SW 1271 (cell line): ENCODE measurements at places on chromosomes 12 and 14.

DNA sequence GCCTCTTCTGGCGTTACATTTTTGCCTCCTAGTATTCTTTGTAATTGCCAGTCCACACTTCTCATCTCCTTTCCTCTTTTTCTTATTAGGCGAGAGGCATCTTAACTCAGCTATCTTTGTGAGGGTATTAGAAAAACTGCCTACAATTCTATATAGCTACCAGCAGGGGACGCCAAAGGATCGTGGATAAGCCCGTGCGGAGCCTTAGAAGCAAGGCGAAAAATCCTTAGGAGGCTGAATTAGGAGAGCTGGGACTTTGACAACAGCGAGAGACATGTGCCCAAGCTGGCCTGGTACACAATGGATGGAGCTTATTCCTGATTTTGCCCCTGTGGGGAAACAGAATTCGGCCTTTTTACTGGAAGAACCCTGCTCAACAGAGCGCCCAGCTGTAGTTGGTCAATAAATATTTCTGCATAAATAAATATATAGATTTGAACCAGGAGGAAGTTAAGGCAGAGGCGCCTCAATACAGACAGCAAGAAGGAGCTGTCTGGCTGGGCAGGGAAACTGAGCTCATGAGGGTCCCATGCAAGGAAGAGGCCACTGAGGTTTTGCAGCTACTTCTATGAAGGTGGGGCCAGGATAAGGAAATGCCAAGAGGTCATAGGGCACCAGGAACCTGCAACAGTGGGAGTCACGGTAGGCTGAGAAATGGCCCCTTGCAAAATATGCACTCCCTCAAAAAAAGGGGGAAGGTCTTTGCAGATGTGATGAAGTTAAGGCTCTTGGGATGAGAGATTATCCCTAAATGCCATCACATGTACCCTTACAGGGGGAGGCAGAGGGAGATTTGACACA is 14.6 kb upstream of the RBM19 start:
- peak; percentile 72 for DNase-seq

DNA sequence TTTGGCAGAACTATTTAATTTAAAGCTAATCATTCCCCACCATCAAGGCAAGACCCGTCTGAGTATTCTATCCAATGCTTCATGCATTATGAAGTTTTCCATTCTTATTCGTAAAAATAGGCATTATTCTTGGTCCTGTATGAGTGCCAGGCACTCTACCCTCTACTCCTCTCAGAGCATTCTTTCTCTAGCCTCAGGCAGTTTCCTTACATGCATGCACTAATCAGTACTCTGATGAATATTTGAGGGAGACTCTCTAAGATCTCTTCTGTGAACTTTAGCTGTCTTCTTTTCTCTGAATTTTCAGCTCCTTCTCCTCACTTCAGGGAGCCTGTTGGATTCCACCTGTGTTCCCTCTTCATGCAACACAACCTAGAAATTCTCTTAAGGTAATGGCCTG is 334.7 kb downstream of the RAD51B start:
- no peak for DNase-seq

GRCh38 chr12:124531281-124531745 is 36.1 kb downstream of the NCOR2 start:
- DNase-seq: no peak

GRCh38 chr12:93536111-93536765 is 36.2 kb upstream of the SOCS2 start:
- DNase-seq: no peak

- no peak for DNase-seq
Measured at GRCh38 chr12:11840366-11840765, 190.9 kb downstream of the ETV6 start.
